ENCODE measurements at places on chromosomes 13 and 19. TPM values are rescaled to one million over a fixed set of nuclear protein-coding genes. Genes with fewer than 3 reads are reported as not detected.

The ZNF699 gene
- 1.2 TPM for polyA plus RNA-seq

The LCP1 gene
- polyA plus RNA-seq = 11.8 TPM

The KLF1 gene
- not detected for polyA plus RNA-seq

The CDX2 gene
- polyA plus RNA-seq = not detected

The CALR3 gene
- polyA plus RNA-seq = not detected

The CTXN1 gene
- polyA plus RNA-seq = 2.1 TPM

The ZNF135 gene
- 5.3 TPM for polyA plus RNA-seq

The HIPK4 gene
- not detected for polyA plus RNA-seq

The SBSN gene
- polyA plus RNA-seq = not detected

The IL12RB1 gene
- not detected for polyA plus RNA-seq

The SH2D3A gene
- not detected for polyA plus RNA-seq

The GAMT gene
- 9.0 TPM for polyA plus RNA-seq

The MUC16 gene
- 0.15 TPM for polyA plus RNA-seq

The LPAR6 gene
- 3.5 TPM for polyA plus RNA-seq

The XRCC1 gene
- polyA plus RNA-seq = 7.5 TPM

The NAA16 gene
- polyA plus RNA-seq = 7.1 TPM

The EXOC3L2 gene
- not detected for polyA plus RNA-seq

The TTYH1 gene
- polyA plus RNA-seq = 45.6 TPM

The F7 gene
- 1.3 TPM for polyA plus RNA-seq

The KLHL1 gene
- 191 TPM for polyA plus RNA-seq

The TEX26 gene
- 0.70 TPM for polyA plus RNA-seq

The MYH14 gene
- 2.1 TPM for polyA plus RNA-seq

The CADM4 gene
- 12.0 TPM for polyA plus RNA-seq

The LHB gene
- not detected for polyA plus RNA-seq

The EID2B gene
- polyA plus RNA-seq = 6.9 TPM

The ANKRD10 gene
- 49.8 TPM for polyA plus RNA-seq

The YJEFN3 gene
- polyA plus RNA-seq = 5.5 TPM

The GPC5 gene
- polyA plus RNA-seq = 3.8 TPM

The KIR2DL4 gene
- polyA plus RNA-seq = not detected

The ATP12A gene
- 2.4 TPM for polyA plus RNA-seq

The ETV2 gene
- 0.70 TPM for polyA plus RNA-seq

The ZNF534 gene
- 0.85 TPM for polyA plus RNA-seq

The FCHO1 gene
- polyA plus RNA-seq = not detected

The UQCRFS1 gene
- 66.2 TPM for polyA plus RNA-seq

The LAIR1 gene
- polyA plus RNA-seq = not detected

The OR7C1 gene
- 0.09 TPM for polyA plus RNA-seq

The ZNF772 gene
- polyA plus RNA-seq = 3.0 TPM

The STOML3 gene
- polyA plus RNA-seq = not detected

The MBD3L3 gene
- not detected for polyA plus RNA-seq

The DOCK6 gene
- polyA plus RNA-seq = not detected

The MYO16 gene
- polyA plus RNA-seq = 3.6 TPM

The CRX gene
- polyA plus RNA-seq = not detected

The TGFBR3L gene
- polyA plus RNA-seq = 4.5 TPM

The ZSCAN18 gene
- polyA plus RNA-seq = 24.8 TPM

The CNMD gene
- not detected for polyA plus RNA-seq

The SLAIN1 gene
- 7.6 TPM for polyA plus RNA-seq

Data from Purkinje cell (primary cell).